Activated CD4-positive, alpha-beta T cell treated with anti-CD3 and anti-CD28 coated beads, Interleukin-2, Interleukin-6, amounts not matched to agents 100 ng/mL and 50 ng/mL, durations not matched to agents 16 hours and 8 hours (primary cell): ENCODE measurements at places on chromosomes 4 and X.

- DNase-seq, result no peak
Observed at GRCh38 chr4:186932196-186932595, 208.5 kb upstream of the FAT1 start.

GRCh38 chr4:952881-953573 lies 20.3 kb downstream of the DGKQ start:
- DNase-seq, result no peak

- peak; percentile 5 for DNase-seq
Observed at GRCh38 chrX:24925430-24925829, 90.3 kb downstream of the ARX start.

- DNase-seq, result no peak
Observed at GRCh38 chrX:13131396-13132137, 87.1 kb upstream of the FAM9C start.

- no peak for DNase-seq
Observed at GRCh38 chrX:120749141-120749846, 119.4 kb upstream of the C1GALT1C1 start.

DNA sequence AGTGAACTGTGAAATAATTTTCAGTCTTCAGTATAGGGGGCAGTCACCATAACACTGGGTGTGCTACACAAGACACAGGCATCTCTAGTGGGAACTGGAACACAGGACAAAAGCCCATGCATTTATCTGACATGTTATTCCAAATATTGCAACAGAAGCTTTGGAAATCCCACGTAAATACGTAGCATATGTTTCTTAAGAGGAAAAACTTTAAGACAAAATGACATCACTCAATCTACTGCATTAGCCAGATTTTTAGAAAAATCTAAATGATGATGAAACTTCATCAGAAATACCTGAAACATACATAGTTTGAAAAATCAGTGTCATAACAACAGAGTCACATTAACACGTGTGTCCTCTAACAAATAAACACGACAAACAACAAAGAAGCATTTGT lies 14.5 kb downstream of the SHISA3 start:
- DNase-seq, result no peak

GRCh38 chr4:968621-969394 lies 4.6 kb downstream of the DGKQ start:
- DNase-seq, result no peak

GRCh38 chr4:5964030-5964429 lies 54.2 kb downstream of the C4orf50 start:
- no peak for DNase-seq

DNA sequence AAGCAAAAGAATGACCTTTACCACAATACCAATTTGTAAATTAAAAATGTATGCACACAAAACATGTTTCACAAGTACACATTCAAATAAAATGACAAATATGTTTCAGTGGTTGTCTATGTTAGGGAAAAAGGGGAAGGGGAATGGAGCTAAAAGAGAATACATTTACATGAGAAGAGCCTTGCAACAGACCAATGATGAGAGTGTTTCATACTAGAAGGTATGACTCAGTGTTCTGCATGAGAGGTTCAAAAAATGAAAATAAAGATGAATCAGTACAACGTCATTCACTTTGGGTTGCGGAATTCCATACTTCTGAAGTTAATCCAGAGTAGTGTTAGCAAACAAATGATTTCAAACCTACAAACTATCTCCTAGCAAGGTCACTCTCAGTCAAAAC lies 51.7 kb downstream of the RPGR start:
- no peak for DNase-seq

DNA sequence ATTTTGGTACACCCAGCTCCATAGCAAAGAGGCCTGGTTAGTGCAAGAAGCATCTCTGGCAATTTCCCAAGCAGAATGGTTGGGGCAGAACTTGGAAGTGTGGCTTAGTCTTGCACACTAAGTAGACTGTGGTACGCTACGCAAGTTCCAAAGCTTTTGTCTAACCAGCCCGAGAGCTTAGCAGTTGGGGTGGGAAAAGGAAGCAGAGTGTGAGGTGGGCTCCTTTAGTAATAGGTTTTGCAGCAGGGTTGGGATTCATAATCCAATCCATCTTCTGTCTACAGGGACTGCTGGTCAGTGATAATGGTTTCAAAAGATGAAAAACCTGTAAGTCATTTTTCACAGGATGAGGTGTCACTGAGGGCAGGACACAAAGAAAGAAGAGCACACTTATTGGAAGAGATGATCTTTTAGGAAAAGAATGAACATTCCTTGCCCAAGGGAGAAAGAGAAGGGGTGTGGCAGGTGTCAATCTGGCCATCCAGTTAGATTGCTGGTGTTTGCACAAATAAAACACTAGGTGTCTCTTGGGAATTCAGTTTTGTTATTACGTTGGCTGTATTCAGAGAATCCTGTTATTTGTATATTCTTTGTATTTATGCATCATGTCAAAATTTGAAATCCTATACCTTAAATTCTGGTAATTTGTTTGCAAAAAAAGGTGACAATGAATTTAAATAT lies 244.3 kb downstream of the GPAT3 start:
- no peak for DNase-seq

DNA sequence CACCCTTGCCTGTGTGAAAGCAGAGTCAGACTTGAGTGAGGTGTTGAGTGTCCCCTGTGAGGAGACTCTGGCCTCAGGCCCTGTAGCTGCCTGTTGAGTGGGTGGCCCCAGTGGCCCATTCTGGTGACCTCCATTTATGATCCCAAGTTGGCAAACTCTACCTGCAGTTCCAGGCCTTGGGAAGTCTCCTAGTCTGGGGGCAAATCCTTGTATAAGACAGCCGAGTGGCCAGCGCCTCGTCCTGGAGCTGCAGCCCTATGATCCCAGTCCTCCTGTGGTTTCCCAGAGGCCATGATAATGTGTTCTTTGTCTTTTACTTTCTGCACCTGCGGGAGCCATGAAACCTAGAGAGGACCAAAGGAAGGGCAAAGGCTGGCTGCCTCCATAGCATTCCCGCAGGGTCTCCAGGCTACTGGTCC lies 58.7 kb downstream of the NBDY start:
- DNase-seq, result no peak

GRCh38 chrX:46754586-46755061 lies 4.3 kb downstream of the SLC9A7 start:
- DNase-seq, result peak; percentile 5

GRCh38 chr4:10161146-10161545 lies 44.5 kb upstream of the WDR1 start:
- no peak for DNase-seq

DNA sequence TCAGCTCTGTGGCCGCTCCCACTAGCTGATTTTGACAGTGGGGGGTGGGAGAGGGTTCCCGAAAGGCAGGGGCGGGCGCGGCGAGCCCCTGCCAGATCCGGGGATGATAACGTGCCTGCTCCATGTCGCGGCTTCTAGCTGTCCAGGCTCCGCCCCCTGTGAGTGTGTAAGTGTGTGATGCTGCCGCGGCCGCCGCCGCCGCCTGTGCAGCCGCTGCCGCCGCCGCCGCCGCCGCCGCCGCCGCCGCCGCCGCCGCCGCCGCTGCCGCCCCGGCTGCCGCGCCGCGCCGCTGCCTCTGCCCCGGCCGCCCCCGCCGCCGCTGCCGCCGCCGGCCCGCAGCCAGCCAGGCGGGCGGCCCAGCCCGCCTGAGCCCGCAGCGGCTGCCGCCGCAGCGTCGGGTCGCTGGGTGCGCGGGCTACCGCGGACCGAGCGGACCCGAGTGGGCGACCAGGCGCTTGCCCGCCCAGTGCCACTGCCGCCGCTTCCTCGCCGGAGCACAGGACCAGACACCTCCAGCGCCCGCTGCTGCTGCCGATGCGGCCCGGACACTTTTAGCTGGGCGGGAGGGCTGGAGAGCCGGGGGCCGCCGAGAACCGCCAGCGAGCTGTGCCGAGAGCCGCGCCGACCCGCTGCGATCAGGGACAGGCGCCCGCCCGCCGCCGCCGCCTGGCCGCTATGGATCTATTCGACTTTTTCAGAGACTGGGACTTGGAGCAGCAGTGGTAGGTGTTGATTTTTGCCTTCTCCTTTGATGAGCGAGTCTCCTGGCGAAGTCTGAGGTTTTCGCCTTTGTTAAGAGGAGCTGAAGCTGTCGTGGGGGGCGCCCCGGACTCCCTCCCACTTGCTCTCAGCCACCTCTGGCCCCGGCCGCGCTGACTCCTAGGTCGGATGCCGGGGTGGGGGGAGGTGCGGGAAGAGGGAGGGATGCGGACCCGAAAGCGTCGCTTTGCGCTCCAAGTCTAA lies at the start of gene AFF2:
AFF2 (plus strand) TSS at position 195 of the 963 bp plus-strand sequence; CDS start at position 676, 481 bp downstream.
- DNase-seq, result peak; percentile 37

- no peak for DNase-seq
Observed at GRCh38 chr4:5079581-5079980, 28.3 kb downstream of the STK32B start.

DNA sequence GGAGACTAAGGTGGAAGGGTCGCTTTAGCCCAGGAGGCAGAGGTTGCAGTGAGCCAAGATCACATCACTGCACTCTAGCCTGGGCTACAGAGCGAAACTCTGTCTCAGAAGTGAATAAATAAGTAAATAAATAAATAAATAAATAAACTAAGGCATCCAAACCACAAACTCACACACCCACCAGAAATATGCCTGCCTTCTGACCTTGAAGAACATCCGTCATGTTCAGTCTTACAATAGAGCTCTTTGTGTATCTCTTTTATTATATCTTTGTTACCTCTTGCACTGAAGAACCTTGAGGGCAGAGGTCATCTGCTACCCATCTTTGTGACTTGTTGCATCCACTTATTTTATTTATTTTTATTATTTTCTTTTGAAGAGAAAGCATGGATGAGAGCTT lies 71.6 kb downstream of the PRRG1 start:
- no peak for DNase-seq

- no peak for DNase-seq
Observed at GRCh38 chr4:83558059-83558653, 22.2 kb downstream of the GPAT3 start.

- no peak for DNase-seq
Observed at GRCh38 chr4:17063888-17064287, 165.4 kb upstream of the LDB2 start.

DNA sequence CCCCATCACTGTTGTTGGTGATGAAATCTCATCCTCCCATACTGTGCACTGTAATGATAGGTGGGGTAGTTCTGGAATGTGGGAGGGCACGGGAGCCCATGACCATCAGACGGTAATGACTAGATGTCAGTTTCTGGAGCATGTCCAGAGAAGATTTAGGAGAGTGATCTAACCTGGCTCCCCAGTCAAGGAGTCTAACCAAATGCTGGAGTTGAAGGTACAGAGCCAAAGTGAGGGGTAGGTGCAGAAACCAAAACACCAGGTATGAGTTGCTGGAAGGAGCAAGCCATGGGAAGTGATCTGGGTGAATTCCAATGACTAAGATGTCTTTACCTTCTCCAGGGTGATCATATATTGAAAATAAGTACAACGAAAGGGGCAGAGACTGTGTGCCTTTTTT lies 296.9 kb downstream of the INPP4B start:
- DNase-seq, result no peak

- DNase-seq, result no peak
Observed at GRCh38 chr4:176298664-176299063, 21.1 kb upstream of the SPCS3 start.

GRCh38 chr4:88673886-88674285 lies 23.7 kb downstream of the NAP1L5 start:
- no peak for DNase-seq

DNA sequence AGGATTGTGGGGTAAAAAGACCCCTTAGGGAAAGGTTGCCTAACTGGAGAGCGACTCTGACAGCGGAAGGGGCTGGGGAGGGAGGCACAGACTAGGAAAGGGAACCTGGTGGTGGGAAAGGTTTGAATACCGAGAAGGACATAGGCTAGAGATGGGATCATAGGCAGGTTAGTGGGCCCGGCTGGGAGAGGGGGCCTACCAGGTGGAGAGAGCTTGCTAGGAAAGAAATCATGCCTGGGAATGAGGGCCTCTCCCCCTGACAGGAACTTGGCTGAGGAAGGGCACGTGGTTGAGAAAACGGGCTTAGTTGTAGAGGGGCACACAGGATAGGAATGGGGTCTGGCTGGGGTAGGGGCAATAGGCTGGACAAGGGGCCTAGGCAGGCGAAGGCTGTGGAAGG lies 4.4 kb downstream of the OTUD6A start:
- no peak for DNase-seq

GRCh38 chr4:160406263-160406825 lies 1303.5 kb downstream of the RAPGEF2 start:
- DNase-seq, result no peak

GRCh38 chr4:100960232-100960631 lies 387.1 kb downstream of the PPP3CA start:
- DNase-seq, result no peak

GRCh38 chr4:38503689-38504395 lies 160.2 kb upstream of the KLF3 start:
- peak; percentile 51 for DNase-seq

DNA sequence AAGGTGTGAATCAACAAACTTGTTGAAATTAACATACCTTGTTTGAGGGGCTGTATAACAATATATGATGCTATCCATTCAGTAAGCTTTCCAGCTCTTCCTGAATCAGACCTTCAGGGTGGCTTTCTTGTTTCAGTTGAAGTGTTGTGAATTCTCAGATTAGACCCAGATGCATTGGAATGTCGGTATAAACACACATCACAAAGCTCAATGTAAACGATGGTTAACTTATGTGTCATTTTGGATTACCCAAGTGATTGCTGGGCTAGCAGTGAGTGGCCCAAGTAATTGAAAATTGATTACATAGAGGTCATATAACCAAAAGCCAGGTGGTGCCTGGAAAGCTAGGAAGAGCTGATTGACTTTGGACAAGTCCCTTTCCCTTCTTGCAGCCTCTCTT lies 115.0 kb downstream of the SHROOM4 start:
- no peak for DNase-seq

GRCh38 chr4:108878806-108879205 lies 116.0 kb upstream of the ETNPPL start:
- DNase-seq, result no peak

DNA sequence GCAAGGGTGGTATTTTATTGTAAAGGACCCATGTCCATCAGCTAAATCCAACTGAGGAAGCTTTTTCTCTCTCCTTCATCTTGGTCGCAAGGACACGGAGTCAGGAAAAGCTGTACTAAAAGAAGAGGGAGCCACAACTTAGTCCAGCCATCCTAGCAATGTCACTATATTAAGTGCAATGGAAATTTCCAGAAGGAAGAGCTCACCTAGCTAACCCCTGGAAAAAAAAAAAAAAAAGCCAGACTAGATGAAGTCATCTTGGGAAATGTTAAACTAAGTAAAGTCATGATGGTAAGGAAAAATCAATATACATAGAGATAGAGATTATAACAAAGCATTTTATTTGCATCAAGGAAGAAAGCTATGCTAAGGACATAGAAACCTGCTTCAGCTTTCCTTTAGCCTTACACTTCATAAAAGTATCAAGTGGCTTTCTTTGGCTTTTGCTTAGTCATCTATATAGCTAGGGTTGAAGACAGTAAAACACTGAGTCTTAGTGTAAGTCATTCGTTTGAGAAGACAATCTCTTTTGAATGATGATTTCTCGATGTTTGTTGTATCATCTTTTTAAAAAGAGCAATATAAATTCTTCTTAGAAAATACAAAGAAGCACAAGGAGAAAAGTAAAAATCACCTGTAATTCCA lies 18.6 kb upstream of the CA5B start:
- no peak for DNase-seq

- DNase-seq, result no peak
Observed at GRCh38 chr4:42750856-42751255, 94.0 kb upstream of the ATP8A1 start.

- DNase-seq, result no peak
Observed at GRCh38 chr4:54368281-54369265, 139.5 kb downstream of the PDGFRA start.
